ENCODE measurements at places on chromosomes 12 and 14.
A peak's percentile ranks its signal among the peaks of the same experiment; 100 is the strongest.

DNA sequence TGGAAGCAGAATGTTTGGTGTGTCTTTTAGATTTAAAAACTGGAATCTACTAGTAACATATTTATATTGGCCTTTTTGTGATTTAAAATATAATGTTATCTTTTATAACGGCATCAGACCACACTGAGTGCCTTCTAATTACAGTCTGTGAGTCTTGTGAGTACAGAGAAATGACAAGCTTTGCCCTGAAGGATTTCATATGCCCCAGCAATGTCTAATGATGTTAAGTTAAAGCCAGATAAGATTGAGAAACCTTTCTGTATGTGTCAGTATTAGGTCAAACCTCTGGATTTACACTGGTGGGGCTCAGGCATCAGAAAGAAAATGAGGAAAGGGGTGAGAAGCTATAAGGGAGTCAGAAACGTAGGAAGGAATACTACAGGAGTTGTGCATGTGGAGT, 25.2 kb downstream of the PLEKHA5 start:
- no peak for DNase-seq

- DNase-seq: no peak
Observed at GRCh38 chr12:97142737-97143410, 235.8 kb downstream of the NEDD1 start.

- DNase-seq: no peak
Observed at GRCh38 chr14:105856676-105857219, 330.4 kb downstream of the TMEM121 start.

- DNase-seq: no peak
Observed at GRCh38 chr12:79782172-79782900, 91.6 kb upstream of the PAWR start.

GRCh38 chr12:99916555-99916954, 68.2 kb downstream of the ANKS1B start:
- no peak for DNase-seq

DNA sequence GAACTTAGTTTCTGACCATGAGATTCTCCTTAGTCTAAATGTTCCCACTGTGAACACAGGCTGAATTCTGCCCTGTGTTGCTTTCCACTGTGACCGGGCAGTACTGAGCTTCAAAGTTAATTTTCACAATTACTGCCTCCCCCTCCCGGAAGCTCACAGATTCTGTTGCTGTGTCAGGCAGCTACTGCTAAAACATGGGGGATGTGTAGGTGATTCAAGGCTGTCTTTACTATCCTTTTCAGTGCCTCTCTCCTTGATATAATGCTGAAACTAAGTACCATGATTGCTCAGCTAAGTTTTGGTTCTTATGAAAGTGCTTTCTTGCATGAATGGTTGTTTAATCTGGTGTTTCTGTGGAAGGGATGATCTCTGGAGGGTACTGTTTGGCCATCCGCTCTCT, 428.3 kb upstream of the NOVA1 start:
- no peak for DNase-seq

DNA sequence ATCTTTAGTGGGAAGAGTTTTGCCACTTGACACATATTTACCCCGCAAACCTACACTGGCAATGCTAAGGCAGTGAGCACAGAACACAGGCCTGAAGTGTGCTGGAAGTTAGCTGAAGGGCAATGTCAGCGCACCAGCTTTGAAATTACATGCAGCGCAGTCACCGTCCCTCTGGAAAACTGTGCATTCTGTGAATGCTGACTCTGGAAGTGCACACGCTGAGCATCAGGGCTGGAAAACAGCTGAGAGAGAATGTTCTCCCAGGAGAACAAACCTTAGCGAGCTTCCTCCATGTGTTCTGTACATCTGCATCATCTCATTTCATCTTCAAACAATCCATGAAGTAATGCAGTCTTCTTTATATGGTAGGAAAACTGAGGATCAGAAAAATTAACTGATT, 448.2 kb downstream of the NRXN3 start:
- DNase-seq: no peak

DNA sequence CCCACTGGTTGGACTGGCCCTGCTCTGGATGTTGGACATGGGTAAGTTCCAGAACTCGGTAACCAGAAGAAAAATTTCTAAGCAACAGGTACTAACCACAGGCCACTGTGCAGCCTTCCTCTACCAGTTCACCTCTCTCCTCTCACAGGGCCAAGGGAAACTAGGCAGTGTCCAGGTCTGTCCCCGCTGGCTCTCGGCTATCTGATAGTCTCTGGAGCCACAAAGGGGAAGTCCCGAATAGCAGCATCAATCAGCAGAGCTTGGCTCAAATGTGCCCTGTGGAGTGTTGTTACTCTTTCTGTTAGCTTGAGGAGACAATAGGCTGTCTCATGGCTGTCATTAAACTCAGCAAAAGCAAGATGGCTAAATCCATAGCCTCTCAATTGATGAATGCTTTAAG, 73.2 kb downstream of the TSPAN11 start:
- no peak for DNase-seq

DNA sequence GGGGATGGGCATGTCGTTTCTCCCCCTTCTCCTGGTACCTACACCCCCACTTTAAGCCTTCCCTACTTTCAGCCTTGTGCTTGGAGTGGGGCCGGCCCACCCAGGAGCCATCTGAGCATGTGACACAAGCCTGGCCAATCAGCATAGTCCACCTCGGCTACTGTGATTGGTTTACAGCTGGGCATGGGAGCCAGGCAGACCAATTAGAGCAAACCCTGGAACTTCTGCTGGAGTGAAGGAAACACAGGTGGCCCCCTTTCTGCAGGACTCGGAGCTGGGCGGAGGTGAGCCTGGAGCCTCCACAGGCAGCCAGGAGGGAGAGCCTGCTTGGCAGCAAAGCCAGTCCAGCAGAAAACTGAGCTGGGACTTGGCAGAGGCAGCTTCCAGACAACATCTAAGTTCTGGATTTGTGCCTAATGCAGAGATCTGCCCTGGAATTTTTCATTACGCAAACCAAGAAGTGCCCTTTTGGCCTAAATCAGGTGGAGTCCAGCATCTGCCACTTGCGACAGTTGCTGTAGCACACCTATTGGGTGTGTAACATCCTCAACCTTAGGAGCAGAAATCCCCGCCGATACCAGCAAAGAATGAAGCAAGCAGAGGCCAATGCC, 59.5 kb downstream of the SCARB1 start:
- no peak for DNase-seq

DNA sequence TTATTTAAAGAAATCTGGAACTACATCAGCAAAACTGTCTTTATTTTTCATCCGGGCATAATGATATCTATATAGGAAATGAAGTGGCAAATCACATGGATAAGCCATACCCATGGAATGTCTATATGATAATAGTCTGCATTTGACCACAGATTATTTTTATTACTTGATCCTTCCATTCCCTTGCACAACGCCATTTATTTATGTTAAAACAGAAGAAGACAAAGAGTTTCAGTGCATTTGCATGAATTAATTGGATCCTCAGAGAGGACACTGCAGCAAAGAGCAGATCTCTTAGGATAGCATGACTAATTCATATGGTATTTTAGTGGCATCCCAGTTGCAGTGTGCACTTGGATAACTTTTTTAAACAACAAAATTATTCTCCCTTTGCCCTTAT, 345.0 kb downstream of the CCDC91 start:
- DNase-seq: no peak

GRCh38 chr12:106655577-106655976, 72.8 kb downstream of the RFX4 start:
- no peak for DNase-seq

GRCh38 chr14:61190341-61190740, 90.8 kb downstream of the TMEM30B start:
- no peak for DNase-seq

DNA sequence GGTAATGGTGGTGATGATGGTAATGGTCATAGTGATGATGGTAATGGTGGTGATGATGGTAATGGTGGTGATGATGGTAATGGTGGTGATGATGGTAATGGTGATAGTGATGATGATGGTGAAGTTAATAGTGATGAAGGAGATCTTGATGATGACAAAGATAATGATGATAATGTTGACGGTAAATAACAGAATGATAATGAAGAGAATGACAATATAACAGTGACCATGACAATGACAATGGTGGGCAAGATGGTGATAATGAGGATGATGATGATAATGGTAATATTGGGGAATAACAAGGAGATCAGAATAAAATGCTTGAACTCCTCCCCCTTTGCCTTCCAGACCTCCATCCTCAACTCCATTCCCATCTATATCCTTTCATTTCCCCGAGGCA, 233.3 kb upstream of the SFSWAP start:
- no peak for DNase-seq

DNA sequence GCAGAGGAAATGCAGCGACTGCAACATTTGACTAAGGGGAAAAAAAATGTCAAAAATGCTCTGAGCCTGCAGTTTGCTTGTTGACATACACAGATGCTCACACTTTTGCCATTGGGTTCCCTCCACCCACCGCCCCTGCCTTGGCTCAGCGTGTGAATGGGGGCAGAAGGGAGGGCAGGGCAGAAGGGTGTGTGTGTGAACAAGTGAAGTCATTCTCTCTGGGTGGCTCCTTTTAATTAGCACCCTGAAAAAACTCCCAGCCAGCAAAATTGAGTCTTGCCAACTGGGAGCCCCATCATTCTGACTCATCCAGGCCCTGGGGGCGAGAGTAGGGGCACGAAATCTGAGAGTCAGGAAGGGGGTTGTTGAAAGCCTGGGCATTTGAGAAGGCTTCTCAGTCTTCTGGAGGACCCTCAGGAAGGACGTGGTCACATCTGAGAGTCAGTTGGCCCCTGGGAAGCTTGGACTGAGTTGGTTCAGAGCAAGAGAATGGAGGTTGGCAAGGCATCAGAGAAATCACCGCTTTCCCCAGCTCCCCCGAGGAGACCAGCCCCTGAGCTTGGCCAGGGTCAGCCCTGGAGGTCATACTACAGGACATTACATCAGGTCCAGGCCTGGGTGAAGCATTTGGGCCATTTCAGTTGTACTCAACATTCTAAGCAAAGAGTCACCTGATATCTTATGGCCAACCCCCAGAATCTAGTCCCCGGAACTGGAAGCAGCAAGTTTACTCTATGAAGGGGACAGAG, 22.7 kb upstream of the KRT78 start:
- DNase-seq: no peak

GRCh38 chr14:34665785-34666435, 36.0 kb upstream of the SNX6 start:
- DNase-seq: no peak

- no peak for DNase-seq
Observed at GRCh38 chr14:90572441-90573150, 175.8 kb downstream of the CALM1 start.

DNA sequence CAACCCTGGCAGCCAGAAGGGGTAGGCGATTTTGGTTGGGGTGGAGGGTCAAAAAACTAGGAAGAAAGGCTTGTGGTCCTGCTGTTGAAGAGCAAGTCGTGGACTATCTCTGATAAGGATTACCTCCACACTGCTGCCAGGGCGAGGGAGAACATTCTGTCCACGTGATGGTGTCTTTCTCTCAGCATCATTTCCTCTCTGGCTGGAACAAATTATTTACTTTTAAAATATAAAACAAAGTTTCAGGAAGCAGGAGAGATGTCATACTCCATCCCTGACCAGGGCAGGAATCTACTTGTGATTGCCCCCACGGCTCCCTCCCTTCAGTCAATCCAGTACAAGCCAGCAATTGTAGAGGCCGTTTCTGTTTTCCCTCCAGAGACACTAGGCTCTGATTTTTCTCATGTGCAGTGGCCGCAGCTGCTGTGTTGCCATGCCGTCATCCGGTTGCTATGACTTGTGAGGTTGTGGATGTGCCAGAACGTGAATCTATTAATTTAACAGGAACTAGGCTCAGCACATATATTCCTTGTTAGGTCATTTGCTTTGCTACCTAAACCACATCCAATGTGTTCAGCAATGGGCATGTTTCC, 61.5 kb upstream of the PTGR2 start:
- no peak for DNase-seq

- no peak for DNase-seq
Observed at GRCh38 chr14:31950764-31951637, 126.1 kb upstream of the ARHGAP5 start.

GRCh38 chr12:34363050-34363673, 340.9 kb downstream of the ALG10 start:
- no peak for DNase-seq

- DNase-seq: no peak
Observed at GRCh38 chr12:68497702-68498101, 113.0 kb upstream of the RAP1B start.

- peak; percentile 54 for DNase-seq
Observed at GRCh38 chr14:106436310-106436905, 910.0 kb downstream of the TMEM121 start.

- DNase-seq: no peak
Observed at GRCh38 chr14:68124979-68125731, 305.6 kb downstream of the RAD51B start.

- no peak for DNase-seq
Observed at GRCh38 chr12:106048676-106049075, 90.1 kb downstream of the NUAK1 start.

- no peak for DNase-seq
Observed at GRCh38 chr12:94171595-94171930, 23.2 kb downstream of the PLXNC1 start.

DNA sequence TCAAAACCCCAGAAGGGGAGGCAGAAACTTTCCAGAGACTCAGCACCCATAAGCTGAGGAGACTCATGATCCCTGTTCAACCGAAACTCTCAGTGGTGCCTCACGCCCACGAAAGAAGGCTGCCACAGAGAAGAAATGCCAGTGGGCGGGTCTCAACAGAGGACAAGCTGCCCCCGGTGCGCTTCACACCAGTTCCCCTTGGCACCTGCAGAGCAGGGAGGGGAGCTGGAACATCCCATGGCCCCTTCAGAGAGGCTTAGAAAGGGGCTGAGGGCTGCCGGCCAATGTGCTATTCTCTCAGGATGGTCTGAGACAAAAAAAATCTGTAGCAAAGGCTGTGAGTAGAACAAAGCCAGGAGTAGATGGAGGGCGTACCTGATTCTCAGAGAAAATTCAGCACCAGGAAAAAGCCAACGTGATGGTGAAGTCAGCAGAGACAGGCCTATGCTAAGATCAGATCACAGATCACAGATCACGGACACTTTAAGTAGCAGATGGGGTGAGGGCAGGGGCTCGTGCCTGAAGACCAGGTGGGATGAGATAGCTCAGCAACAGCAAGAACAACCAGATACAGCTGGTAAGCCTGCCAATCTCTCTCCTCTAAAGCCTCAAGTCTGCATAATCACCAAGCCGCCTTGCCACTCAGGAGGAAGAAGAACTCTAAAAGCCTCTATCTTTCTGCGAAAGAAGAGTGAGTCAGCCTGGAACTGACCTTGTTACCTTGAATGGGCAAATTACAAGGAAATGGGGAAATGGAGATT, 206.4 kb upstream of the GRIP1 start:
- DNase-seq: no peak

- no peak for DNase-seq
Observed at GRCh38 chr12:67747869-67748742, 99.6 kb downstream of the DYRK2 start.

DNA sequence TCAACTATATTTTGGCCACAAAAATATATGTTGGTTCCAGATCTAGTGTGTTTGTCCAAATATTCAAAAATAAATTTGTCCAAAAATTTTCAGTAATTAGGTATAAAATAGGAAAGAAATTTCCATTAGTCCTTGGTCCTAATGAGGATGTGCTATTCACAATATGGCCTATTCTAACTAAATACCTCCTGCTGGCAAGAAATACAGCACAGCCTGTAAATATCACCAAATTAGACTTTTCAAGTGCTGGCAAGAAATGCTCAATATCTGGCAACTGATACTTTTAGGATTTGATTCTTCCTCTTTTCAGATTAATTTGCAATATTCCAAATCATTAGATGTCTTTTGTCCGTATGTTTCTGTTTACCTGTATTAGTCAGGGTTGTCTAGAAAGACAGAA, 1446.2 kb downstream of the LRFN5 start:
- no peak for DNase-seq
